ENCODE measurements at places on chromosomes 4 and X.

DNA sequence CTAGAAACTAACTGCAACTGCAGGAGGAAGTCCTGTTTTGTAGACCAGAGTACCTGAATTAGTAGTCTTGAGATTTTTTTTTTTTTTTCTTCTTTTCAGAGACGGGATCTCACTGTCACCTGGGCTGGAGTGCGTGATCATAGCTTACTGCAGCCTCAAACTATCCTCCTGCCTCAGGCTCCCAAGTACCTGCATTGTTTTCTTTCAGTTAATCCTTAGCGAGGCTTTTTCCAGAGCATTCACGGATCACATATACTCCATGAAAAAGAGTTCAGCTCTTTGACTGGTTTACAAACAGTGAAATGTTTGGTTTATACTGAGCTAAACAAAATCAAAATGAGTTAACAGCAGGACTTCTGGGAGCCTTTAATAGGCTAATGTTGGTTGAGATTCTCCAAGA, 45.8 kb downstream of the KLHL15 start:
- no peak for DNase-seq

GRCh38 chr4:15704129-15704528, 1.3 kb downstream of the BST1 start:
- no peak for DNase-seq

DNA sequence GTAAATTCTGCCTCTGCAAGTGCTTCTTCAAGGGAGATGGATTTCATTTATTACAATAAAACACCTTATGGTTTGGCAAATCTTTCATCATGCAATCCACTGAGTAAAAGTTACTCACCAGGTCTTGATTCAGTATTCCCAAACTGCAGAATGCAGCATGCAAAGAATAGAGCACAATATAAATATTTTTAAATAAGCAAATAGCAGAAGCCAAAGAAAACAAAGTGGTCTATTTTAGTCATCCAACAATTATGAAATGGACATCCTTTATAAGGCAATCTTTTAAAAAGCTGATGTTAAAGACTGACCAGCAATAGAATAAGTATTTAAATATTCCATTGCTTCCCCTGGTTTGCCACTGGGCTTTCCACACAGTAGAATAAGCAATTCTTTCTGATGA, 59.5 kb downstream of the SLC39A8 start:
- no peak for DNase-seq

DNA sequence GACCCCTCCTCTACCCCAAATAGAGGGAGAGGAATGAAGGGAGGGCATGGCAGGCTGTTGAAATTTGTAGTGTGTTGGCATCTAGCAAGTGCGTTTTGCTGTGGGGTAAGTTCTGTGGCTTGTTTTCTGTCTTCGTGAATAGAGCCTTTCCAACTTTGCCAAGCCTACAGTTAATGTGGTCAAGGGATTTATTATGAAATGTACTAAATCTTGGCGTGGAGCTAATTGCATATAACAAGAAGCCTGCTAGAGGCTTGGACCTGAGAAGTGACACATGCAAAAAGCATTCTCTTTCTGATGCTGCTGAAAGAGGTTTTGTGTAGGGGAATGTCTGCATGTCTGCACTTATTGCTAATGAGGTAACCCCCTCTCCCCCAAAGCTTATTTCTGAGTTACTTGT, 132.2 kb downstream of the BMPR1B start:
- no peak for DNase-seq

DNA sequence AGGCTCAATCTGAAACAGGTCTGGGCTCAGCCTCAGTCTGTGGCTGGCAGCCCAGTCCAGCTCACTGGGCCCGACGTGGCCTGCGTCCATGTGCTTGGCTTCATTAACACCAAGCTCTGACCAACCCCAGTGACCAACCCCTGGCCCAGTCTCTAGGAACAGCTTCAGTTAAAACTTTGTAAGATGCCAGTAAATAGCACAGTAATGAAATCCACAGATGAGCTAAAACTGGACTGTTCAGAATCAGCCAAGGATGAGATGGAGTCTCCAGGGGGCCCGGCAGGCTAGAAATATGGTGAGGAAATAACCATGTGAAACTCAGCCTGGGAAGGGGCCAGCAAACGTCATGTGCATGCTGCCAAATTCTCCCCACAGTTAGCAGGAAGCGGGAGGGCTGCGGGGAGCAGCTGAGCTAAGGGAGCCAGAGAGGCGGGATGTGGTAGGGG, 37.1 kb upstream of the XPNPEP2 start:
- DNase-seq, result peak; percentile 22

DNA sequence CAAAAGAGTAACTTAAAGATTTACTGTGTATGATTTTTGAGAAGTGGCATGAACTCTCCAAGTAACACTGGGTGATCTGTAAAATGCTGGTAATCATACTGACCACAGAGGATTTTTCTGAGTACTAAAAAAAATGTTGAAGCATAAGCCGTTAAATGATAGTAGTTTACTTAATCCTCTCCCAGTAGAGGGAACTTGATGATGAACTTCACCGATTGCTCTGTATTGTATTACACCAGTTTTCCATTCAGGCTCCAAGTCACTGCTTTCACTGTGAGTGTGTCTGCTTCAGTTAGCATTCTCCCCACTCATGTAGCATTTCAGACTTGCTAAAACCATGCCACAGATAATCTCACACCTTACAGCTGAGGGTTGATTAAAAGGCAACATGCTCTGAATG, 294.1 kb downstream of the GBA3 start:
- no peak for DNase-seq

- no peak for DNase-seq
These were observed 327.8 kb downstream of the PDGFC start for GRCh38 chr4:156643826-156644225.

DNA sequence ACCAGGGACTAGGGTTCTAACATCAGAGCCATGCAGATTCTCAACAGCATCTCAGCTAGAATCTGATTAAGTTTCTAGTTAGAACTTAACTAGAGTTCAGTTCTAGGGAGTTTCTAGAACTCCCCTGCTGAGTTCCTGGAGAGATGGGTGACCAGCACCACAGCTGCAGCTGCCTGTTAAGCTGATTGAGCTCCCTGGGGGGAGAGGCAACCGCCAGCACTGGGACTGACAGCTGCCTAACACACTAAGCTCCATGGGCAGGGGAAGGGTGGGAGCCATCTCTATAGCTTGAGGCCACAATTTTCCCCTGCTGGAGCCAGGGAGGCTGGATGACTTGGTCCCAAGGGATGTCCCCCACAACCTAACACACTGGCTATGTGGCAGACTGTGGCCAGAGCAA, 84.2 kb downstream of the CHIC1 start:
- DNase-seq, result no peak

DNA sequence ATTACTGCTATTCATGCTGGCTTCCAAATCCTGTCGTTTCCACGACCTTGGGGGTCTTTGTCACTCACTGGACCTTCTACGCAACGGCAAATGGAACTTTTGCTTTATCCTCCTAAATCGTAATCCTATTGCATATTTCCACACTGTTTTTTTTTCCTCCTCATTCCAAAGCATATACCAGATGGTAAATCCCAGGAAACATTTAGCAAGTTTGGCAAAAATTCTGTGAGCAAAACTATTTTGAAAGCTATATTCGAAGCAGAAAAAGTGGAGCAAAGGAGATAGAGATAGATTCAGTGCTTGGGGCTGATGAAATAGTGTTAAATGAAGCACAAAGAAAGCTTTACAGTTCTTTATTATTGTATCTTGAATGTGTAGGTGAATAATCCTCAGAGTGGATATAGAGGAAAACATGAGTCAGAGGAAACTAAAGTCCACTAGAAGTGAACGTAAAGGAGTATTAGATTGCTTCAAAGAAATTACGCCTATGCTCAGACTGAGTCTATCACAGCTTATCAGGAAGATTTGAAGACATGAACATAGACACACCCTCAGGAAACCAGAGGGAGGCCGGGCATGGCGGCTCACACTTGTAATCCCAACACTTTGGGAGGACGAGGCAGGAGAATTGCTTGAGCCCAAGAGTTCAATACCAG, 50.2 kb upstream of the FAM9A start:
- no peak for DNase-seq

GRCh38 chrX:148632444-148632843, 132.0 kb downstream of the AFF2 start:
- DNase-seq, result no peak

DNA sequence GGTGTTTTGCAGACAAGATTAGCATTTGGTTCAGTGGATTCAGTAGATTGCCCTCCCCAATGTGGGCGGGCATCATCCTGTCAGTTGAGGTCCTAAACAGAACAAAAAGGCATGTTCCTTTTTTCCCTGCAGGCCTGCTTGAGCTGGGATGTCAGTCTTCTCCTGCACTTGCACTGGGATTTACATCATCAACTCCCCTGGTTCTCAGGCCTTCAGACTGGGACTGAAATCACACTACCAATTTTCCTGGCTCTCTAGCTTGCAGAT, 278.9 kb upstream of the FTHL17 start:
- no peak for DNase-seq

DNA sequence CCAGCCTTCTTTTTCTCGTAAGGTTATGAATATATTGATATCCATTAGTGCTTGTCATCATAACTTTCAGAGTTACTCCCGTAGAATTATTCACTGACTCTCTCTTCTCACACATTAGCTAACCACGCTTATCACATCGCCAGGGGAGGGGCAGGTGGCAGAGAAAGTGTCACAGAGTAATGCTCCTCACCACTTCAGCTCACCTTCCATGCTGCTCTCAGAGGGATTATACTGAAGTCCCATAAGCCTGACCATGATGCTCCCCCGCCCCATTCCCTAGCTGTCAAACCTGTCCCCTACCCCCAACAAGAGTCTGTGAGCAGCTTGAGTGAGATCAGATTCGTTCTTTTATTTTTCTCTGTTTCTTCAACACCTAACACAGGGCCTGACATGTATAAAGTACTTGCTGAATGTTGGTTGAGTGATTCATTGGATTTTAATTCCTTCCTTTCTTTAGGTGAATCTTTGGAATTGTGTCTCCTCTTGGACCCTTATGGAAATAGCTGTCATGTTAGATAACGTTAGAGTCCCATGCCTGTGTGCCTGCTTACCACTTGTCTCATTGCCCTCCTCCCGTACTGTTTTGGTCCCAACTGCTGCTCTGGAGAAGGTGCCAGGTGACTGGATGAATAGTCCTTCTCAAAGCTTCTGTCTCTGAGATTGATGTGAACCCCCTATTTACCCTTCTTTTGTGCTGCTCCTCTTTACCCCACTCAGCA, 55.1 kb downstream of the RS1 start:
- DNase-seq, result no peak

- DNase-seq, result no peak
These were observed 57.4 kb downstream of the LGI2 start for GRCh38 chr4:24973404-24973746.

GRCh38 chr4:1075225-1075624, 38.1 kb downstream of the RNF212 start:
- DNase-seq, result no peak

GRCh38 chr4:157052429-157053040, 23.4 kb upstream of the GLRB start:
- no peak for DNase-seq

DNA sequence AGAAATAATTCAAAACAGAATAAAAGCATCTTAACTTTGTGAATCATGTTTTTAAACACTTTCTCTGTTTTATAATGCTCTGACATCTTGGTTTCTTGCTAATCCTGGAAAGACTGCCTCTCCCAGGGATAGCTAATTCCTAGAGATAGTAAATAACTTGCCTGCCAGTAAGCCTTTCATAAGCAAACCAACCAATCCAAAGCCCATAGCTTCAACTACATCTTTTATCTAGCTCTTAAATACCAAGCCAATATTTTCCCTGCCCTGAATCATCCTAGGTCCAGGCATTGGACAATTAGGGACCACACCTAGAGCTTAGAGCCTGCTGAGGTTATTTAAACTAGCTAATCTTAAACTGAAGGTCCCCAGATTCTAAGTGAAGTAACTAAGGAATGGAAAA, 223.7 kb upstream of the DIPK2B start:
- DNase-seq, result no peak

- no peak for DNase-seq
These were observed 41.1 kb upstream of the FAM9C start for GRCh38 chrX:13085526-13085925.

DNA sequence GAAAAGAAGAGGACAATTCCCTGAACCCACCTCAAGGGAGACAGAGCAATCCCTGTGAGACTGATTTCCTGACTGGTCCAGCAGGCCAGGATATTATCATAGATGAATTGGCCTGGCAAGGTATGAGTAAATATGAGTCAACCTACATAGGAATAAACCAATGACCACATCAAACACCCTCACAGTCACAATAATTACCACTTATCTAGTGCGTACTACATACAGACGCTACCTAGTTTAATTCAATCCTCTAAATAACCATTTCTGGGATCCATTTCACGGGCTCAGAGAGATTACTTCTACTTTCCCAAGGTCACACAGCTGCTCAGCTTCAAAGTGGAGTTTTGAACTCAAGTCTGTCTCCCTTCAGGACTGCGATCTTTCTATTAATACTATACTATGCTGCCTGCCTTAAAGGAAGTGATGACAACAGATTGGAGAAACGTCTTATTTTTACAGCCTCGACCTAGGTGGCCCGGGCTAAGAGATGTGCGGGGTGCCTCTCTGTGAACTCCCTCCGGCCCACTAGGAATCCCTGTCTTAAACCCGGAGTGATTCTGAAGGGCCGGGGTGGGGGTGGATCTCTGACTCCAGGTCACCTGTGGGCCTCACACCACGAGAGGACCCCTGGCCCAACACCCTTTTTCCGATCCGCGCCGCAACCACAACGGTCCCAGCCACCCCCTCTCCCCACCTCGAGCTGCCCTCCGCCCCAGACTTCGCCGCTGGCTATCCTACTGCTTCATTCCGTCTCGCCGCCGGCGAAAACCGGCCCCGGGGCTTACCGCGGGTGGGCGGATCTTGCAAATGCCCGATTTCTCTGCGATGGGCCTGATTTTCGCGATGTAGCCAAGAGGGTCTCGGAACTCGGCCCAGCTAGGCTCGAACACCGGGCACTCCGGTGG, 800 bp downstream of the KDM5C start:
- DNase-seq, result no peak

GRCh38 chr4:139099366-139099982, 77.5 kb downstream of the ELF2 start:
- DNase-seq, result peak; percentile 46

DNA sequence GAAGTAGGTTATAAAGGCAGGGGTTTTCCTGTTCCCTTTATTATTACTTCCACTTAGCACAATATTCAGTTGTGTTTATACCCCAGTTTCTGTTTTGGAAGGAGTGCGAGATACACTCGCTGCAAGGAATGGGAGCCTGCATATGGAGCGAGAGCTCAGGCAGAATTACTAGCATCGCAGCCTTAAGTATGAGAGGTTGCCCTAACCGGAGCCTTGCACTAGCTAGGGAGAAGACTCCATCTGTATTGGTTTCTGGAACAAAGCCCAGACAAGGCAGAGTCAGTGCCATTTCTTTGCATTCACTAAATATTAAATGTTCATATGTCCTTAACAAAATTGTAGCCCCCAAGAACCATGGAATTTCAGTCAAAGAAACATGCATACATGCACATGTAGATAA, 6.2 kb upstream of the DCTD start:
- DNase-seq, result no peak

- DNase-seq, result no peak
These were observed 836.0 kb downstream of the PDHA2 start for GRCh38 chr4:96675896-96676295.

- DNase-seq, result no peak
These were observed 268.5 kb downstream of the ARAP2 start for GRCh38 chr4:35975617-35976355.

GRCh38 chr4:47187608-47188007, 156.2 kb downstream of the GABRB1 start:
- DNase-seq, result no peak

Data from substantia nigra (tissue), 51 donors.